Brain pericyte (primary cell): ENCODE measurements at places on chromosomes 11 and 22.

DNA sequence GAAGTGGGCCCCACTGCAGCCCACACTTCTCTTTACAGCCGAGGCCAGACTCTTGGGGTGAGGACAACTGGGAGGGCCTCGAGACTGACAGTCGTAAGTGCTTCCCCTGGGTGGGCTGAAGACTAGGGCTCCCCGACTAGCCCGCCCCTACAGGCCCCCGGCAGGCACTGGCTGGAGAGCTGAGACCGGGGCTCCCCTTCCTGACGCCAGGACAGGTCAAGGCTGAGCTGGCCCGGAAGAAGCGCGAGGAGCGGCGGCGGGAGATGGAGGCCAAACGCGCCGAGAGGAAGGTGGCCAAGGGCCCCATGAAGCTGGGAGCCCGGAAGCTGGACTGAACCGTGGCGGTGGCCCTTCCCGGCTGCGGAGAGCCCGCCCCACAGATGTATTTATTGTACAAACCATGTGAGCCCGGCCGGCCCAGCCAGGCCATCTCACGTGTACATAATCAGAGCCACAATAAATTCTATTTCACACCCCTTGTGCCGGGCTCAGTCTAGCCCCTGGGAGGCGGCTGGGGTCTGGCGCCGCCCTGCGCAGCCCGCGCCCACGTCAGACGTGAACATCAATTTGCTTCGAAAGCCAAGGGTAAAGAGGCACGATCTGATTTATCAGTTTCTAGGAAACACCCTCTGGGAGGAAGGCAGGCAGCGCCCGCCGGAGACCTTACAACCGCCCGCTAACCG is 13.5 kb downstream of the SCYL1 start:
- no peak for DNase-seq

DNA sequence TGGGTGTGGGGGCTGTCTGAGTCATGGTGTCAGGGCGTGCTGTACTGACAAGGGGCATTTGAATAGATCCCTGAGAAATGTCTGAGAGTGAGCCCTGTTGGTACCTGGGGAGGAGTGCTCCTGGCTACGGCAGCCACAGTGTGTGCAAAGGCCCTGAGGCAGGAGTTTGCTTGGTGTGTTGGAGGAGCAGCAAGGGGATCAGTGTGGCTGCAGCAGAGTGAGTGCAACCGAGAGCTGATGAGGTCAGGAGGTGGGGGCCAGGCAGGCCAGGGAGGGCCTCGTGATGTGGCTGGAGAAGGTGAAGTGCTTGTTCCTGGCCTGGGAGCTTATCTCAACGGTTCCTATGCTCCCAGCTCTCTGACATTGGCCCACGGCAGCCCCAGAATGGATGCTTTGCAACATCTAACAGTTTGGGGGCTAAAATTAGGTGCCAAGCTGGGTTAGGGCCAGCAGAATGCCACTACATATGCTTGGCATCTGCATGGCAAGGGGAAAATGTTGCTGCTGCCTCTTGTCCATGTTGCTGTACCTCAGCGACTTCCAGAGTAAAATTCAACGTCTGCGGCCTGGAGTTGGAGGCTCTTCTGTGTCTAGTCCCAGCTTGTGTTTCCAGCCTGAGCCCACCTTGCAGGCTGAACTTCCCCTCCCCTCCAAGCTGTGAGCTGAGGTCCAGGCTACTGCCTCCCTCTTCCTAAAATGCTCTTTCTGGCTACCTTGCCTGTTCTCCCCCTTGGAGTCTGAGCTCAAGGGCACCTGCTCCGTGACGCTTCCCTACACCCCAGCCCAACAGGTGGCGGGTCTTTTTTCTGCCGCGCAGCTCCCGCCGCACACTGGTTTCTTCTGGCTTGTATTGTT is 48.2 kb upstream of the MYEOV start:
- no peak for DNase-seq

DNA sequence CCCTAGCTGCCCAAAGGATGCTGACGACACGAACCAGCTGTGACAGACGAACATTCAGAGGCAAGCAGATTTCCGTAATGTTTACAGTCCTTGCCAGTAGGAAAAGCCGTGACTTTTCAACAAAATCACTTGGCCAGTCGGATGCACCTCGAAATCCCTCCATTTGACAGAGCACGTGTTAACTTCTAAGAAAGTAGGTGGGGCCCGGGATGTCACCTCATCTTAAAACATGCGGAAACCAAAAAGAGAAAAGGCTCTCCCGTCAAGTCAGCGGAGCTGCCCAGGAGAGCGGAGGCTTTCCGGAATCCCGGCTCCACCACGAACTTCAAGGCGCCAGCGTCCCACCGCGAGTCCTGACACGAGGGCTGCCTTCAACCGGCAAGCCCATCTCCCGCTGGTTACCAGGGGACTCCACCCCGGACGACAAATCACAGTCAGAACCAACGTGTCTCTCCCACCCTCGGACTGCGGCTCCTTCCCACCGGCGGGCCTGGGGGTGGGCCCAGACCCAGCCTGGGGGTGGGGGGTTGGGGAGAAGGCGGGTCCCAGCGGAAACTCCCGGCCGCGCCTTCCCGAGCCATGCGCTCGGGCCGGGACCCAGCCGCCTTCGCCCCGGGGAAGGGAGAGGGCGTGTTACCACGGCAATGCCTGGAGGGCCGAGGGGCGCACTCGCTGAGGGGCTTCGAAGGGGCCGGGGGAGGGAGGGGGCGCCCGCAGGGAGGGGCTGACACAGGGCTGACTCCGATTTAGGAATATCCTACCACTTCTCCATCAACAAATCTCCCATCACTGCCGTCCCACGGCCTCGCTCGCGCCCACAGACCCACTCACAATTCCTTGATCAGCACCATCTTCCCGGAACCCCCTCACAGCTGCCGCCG is 475 bp downstream of the PITPNB start:
- no peak for DNase-seq

DNA sequence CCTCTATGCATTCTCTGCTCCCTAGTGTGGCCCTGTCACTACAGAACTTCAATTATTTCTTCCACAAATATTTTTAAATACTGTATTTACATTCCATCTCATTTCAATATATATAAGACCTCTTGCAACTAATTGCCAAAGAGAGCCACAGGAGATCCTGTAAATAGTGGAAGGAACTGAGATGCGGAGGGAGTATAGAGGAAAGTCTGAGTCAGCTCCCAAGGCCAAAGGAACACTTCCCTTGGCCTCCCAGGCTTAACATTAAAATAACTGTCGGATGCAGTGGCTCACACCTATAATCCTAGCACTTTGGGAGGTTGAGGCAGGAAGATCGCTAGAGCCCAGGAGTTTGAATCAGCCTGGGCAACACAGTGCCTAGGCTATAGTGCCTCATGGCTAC is 31.2 kb downstream of the RBFOX2 start:
- no peak for DNase-seq

- DNase-seq: no peak
Measured at GRCh38 chr11:83921447-83922192, 635.5 kb upstream of the CCDC90B start.

DNA sequence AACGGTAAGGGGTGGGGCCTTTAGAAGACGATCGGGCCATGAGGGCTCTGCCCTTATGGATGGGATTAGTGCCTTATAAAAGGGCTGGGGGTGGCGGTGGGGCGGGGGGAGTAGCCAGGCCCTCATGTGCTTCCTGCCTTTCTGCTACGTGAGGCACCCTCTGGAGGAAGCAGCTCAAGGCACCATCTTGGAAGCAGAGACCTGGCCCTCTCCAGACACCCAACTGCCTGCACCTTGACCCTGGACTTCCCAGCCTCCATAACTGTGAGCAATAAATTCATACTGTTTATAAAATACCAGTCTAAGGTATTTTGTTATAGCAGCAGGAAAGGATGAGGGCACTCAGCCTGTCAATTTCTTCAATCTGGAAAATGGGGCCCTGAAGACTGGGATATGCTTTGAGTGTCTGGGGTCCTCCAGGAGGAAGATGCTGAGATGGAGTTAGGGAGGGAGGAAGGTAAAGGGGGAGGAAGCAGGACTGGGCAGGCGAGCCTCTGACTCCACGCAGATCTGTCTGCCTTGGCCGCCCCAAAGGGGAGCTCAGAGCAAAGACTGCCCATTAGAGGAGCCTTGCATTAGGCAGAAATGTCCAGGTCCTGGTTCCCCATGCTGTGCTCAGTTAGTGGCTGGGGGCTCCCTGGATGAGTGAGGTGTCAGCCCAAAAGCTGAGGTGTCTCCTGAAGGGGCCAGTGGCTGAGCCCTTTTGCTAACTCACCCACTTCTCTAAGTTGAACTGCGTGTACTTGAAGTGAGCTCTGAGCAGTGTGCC is 5.3 kb downstream of the CABP2 start:
- DNase-seq: no peak

GRCh38 chr11:129973068-129973467 is 29.6 kb downstream of the PRDM10 start:
- no peak for DNase-seq

DNA sequence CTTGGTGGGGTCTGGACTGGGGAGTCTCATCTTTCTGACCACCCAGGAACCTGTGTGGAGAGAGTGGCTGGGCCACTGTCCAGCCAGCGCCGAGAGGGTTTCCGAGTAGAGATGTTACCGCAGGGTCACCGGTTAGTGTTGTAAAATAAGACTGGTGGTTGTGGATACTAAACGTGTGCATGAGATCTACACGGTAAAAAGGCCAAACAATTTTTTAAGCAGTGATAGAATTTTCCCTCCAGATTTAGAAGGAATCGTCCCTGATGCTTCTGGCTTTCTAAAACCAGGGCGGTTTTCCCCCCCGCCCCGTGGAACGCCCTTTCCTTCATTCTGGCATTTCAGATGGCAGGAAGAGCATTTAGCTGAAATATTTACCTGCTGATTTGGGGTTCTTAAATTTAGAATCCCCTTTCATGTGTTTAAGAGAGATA is 72.6 kb upstream of the PPARA start:
- no peak for DNase-seq

DNA sequence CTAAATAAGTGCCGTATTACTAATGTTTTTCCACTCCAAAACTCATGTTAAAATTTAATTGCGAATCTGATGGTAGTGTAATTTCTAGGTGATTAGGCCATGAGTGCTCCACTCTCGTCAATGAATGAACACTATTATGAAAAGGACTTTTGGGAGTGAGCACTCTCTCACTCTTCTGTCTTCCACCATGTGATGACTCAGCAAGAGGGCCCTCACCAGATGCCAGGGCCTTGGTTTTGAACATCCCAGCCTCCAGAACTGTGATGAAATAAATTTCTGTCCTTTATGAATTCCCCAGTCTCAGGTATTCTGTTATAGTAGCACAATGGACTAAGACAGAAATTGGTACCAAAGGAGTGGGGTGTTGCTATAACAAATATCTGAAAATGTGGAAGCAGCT is 8.1 kb downstream of the JRKL start:
- DNase-seq: no peak

DNA sequence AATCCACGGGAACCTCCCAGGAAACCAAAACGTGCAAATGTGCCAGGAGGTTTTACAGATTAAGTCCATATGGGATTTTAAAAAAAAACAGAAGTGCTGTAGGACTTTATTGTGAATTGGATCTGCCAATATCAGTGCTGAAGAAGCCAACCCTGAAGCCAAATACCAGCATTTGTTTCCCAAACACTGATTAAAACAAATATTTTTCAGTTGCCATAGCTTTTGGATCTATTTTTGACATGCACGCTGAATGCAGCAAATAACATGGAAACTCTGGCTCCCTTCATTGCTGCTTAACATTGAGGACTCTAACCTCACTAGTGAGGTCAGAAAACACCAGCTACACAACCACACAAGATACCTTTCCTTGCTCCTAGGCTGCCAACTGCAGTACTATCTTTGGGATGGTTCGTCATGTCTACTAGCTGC is 28.4 kb upstream of the SIK2 start:
- peak; percentile 21 for DNase-seq

GRCh38 chr22:48315439-48316256 is 1512.0 kb downstream of the BRD1 start:
- DNase-seq: no peak

DNA sequence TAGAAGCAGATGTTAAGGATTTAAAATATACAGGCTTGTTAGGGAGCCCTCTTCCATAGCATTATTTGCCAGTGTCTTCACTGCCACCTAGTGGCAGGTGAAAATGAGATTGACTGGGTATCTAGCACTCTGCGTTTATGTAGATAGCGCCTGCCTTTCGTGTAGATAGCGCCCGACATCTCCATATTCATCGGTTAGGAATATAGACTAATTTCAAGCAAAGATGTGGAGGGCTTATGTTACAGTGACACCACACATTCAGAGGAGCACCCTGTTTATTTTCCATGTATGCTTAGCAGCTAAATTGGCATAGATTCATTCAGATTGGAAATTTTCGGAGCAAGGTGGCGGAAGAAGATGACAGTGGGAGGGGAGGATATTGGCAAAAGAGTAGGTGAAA is 72.0 kb downstream of the SLC5A12 start:
- peak; percentile 12 for DNase-seq

DNA sequence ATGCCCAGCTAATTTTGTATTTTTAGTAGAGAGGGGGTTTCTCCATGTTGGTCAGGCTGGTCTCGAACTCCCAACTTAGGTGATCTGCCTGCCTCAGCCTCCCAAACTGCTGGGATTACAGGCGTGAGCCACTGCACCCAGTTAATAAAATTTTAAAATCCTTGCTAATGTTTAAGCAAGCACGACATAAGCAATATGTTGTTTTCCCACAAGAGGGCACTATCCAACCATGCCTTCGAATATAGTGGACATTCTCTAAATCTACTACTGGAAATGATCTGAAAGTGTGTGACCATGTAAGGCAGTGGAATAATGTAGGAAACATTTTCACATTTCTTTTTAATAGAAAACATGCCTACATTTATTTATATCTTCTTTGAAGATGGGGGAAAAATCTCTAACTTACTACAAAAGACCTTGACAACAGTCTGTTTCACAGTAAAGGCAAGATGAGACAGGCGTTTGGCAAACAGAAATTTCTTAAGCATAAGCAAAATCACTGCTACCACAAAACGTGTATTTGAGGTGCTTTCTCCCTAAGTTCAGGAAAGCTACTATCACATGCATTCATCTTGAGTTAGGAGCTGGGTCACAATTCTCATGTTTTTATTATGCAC is 38.2 kb downstream of the PITPNB start:
- peak; percentile 57 for DNase-seq

DNA sequence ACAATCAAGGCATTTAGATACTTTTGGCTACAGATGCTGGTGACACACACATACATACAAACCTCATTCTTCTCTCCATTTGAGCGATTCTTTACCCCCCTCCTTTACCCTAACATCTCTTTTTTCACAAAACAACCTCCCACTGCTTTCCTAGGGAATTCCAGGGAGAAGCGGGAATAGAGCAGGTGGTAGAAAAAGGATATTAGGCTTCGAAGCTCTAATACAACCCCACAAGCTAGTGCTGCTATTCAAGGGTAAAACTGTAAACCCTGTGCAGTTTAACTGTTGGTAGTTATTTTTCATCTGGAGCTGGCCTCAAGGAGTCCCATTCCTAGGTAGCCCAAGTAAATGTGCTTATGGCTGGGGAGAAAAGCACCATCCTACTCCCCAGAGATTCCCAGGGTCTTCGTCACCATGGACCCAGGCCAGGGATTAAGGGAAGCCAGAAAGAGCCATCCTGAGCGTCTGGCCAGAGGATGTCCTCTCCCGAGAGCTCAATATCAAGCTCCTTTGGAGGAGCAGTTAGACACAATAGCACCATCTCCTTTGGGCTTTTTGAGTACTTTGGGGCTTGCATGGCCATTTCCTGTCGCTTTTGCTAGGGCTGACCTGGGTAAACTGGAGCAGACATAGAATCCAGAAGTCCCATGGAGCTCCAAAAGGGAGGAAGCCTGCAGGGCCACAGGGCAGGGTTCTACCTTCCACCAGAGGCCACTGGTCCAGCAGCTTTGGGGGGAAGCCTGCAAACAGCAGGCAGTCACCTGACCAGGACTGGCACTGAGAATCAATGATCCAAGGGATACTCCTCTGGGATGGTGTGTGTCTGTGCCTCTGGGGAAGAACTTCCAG is 3.1 kb downstream of the MAML2 start:
- no peak for DNase-seq
